HepG2 (cell line): ENCODE measurements at places on chromosomes 3 and 15. TPM values are rescaled to one million over a fixed set of nuclear protein-coding genes. Genes with fewer than 3 reads are reported as not detected.

ZNF860 gene
- 0.55 and 0.66 TPM in 2 replicates for total RNA-seq

C3orf70 gene
- 2.4 and 3.4 TPM in 2 replicates for total RNA-seq

RBP2 gene
- 2.5 TPM in 2 replicates for total RNA-seq

FAM3D gene
- total RNA-seq: not detected in 2 replicates

CHRNB4 gene
- total RNA-seq: not detected in 2 replicates

CLDN18 gene
- total RNA-seq: not detected in 2 replicates

MCF2L2 gene
- not detected in 2 replicates for total RNA-seq

GABRB3 gene
- total RNA-seq: not detected in 2 replicates

GABRA5 gene
- total RNA-seq: not detected in 2 replicates

GRCh38 chr15:62545467-62546227 is 380.6 kb upstream of the C2CD4B start:
- H3K27me3 ChIP-seq: no peaks in the 10 kb centered on the region
- no peaks in the 10 kb centered on the region for H3K4me1 ChIP-seq
- no peaks in the 10 kb centered on the region for H3K36me3 ChIP-seq
- no peak for DNase-seq
- no peak overlapping the region for H3K4me3 ChIP-seq

DNA sequence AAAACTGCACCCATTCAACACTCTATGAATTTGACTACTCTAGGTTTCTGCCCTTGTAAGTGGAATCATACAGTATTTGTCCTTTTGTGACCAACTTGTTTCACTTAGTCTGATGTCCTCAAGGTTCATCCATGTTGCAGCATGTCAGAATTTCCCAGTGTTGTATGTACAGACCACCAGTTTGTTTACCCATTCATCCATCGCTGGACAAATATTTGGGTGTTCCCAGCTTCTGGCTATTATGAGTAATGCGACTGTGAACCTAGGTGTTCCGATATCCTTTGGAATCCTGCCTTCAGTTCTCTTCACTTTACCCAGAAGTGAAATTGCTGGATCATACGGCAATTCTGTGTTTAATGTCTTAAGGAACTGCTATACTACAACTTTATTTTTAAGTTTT is 12.6 kb downstream of the RPL32 start:
- H3K36me3 ChIP-seq: peaks cover 21% of the 10 kb centered on the region
- H3K27ac ChIP-seq: no peak overlapping the region
- peaks cover 13% of the 10 kb centered on the region; the same call in 1 of the 2 replicates for H3K4me1 ChIP-seq
- no peaks in the 10 kb centered on the region; the same call in 2 of the 3 replicates for H3K27me3 ChIP-seq

DNA sequence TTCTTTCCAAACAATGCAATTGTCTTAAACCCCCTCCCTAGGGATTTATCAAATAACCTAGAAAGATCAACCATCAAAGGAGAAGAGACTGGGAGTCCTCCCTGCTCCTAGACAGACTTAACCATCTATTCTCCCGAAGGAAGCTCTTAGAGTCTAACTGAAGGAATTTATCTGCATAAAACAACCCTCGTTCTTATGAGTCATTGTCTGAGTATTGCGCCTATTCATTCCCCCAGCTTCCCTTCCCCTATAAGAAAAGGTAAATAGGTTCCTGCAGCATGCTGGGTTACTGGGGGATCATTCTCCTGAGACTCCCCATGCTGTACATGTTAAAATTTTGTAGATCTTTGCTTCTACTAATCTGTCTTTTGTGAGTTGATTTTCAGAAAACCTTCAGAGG is 412.7 kb downstream of the OCA2 start:
- no peaks in the 10 kb centered on the region for H3K36me3 ChIP-seq
- no peaks in the 10 kb centered on the region; the same call in 2 of the 3 replicates for H3K27me3 ChIP-seq
- H3K4me1 ChIP-seq: no peaks in the 10 kb centered on the region

GRCh38 chr3:42608581-42608980 is 8.1 kb downstream of the NKTR start:
- no peak for DNase-seq
- H3K27me3 ChIP-seq: no peaks in the 10 kb centered on the region
- H3K36me3 ChIP-seq: peaks cover 35% of the 10 kb centered on the region
- no peak overlapping the region for H3K27ac ChIP-seq
- H3K4me1 ChIP-seq: peaks cover 43% of the 10 kb centered on the region

DNA sequence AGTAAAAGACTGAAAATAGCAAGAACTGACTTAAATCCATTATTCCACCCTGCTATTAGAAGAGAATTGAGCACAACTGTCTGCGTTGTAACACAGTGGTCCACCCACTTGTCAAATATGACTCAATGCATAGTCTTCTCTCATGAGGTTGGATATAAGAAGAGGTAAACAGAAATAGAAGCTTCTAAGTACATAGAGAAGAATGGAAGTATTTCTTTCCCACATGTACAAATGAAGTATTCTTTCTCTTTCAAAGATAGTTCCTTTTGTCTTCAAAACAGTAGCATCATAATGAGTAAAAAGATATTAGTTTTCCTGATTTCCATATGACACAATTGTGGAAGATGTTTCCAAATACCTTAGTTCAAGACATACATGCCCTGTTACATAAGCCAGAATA is 348.6 kb upstream of the CCDC54 start:
- no peaks in the 10 kb centered on the region for H3K27me3 ChIP-seq
- no peaks in the 10 kb centered on the region for H3K4me1 ChIP-seq
- no peaks in the 10 kb centered on the region for H3K36me3 ChIP-seq
- no peak for DNase-seq

GRCh38 chr15:51267703-51268083 is 70.7 kb downstream of the CYP19A1 start:
- no peak for DNase-seq
- no peaks in the 10 kb centered on the region for H3K27me3 ChIP-seq
- no peak overlapping the region for H3K4me3 ChIP-seq
- H3K4me1 ChIP-seq: no peaks in the 10 kb centered on the region
- no peaks in the 10 kb centered on the region for H3K36me3 ChIP-seq
- H3K27ac ChIP-seq: no peak overlapping the region

GRCh38 chr3:107514453-107514852 is 8.3 kb upstream of the BBX start:
- H3K4me1 ChIP-seq: no peaks in the 10 kb centered on the region
- no peaks in the 10 kb centered on the region; the same call in none of the 2 replicates for H3K27me3 ChIP-seq
- H3K27ac ChIP-seq: no peak overlapping the region
- H3K4me3 ChIP-seq: no peak overlapping the region

DNA sequence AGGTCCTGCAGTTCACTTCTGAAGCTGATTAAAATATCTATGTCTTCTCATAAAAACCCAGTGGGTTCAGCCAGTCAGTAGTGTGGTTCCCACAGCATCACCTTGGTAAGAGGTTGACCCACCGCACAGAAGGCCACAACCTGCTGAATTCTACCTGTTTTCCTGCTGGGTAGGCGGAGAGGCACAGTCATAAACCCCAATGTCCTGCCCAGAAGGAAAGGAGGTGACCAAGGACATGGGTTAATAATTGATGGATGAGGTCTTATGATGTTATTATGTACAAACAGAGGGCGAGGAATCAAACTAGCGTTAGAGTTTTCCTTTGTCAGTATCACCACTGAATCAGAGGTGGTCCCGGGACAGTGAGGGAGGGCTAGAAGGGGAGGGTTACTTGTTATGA is 27.8 kb downstream of the CA12 start:
- no peaks in the 10 kb centered on the region for H3K36me3 ChIP-seq
- H3K4me3 ChIP-seq: no peak overlapping the region
- peaks cover 3% of the 10 kb centered on the region; the same call in 1 of the 3 replicates for H3K27me3 ChIP-seq
- peaks cover 17% of the 10 kb centered on the region for H3K4me1 ChIP-seq
- DNase-seq: no peak

- H3K4me3 ChIP-seq: no peak overlapping the region
- H3K27ac ChIP-seq: no peak overlapping the region
- DNase-seq: peak; percentile 36
- H3K36me3 ChIP-seq: peaks cover 38% of the 10 kb centered on the region; the same call in 2 of the 3 replicates
- H3K4me1 ChIP-seq: no peaks in the 10 kb centered on the region
- H3K27me3 ChIP-seq: no peaks in the 10 kb centered on the region
Observed at GRCh38 chr15:90087454-90088154, 14.7 kb downstream of the IDH2 start.

- no peaks in the 10 kb centered on the region for H3K27me3 ChIP-seq
- no peak within 1 kb of the TSS for H3K4me3 ChIP-seq
- no peaks in the 10 kb centered on the region for H3K4me1 ChIP-seq
Observed at GRCh38 chr15:50119063-50120040, at the start of gene ATP8B4. Gene ATP8B4 (minus strand): TSS chr15:50119233. CDS start chr15:50106966, 12,267 bp downstream.

GRCh38 chr3:195172896-195173295 is 98.1 kb downstream of the XXYLT1 start:
- no peaks in the 10 kb centered on the region for H3K27me3 ChIP-seq
- peaks cover 4% of the 10 kb centered on the region; the same call in 1 of the 3 replicates for H3K36me3 ChIP-seq
- DNase-seq: no peak
- no peak overlapping the region for H3K4me3 ChIP-seq

DNA sequence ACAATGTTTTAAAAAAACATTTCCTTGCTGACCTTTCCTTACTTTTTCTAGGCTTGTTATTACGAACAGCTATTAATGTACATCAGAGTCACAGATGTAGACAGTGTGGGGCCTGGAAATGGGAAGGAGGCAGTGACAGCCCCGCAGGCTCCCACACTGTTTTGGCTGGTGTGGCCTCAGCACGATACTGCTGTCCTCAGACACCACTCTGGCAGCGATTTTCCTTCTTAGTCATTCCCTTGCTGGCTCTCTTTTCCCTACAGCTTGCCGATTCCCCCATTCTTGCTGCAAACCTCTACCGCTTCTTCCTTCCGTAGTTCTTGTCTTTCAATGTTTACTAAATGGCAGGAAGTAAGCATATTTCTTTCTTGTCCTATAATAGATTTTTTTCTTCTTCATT is 113.1 kb downstream of the ABI3BP start:
- H3K4me1 ChIP-seq: no peaks in the 10 kb centered on the region
- H3K36me3 ChIP-seq: no peaks in the 10 kb centered on the region
- no peaks in the 10 kb centered on the region for H3K27me3 ChIP-seq
- H3K4me3 ChIP-seq: no peak overlapping the region
- no peak overlapping the region for H3K27ac ChIP-seq

DNA sequence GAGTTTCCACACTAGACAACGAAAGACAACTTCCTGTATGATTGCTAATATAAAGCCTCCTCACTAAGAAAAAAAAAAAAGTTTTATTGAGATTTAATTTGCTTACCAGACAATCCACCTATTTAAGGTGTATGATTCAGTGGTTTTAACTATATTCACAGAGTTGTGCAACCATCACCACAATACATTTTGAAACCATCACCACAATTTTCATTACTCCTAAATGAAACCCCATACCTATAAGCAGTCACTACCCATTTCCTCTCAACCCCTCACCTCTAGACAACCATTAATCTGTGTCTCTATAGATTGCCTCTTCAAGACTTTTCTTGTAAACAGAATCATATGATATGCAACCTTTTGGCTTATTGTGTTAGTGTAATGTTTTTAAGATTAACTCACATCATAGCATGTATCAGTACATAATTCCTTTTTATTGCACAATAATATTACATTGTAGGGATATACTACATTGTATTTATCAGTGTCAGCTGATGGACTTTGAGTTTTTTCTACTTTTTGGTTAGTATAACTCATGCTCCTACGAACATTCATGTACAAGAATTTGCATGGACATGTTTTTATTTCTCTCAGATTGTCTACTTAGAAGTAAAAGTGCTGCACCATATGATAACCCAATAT is 339.7 kb downstream of the NLGN1 start:
- DNase-seq: no peak
- no peak overlapping the region for H3K27ac ChIP-seq
- no peaks in the 10 kb centered on the region for H3K27me3 ChIP-seq
- H3K36me3 ChIP-seq: no peaks in the 10 kb centered on the region

DNA sequence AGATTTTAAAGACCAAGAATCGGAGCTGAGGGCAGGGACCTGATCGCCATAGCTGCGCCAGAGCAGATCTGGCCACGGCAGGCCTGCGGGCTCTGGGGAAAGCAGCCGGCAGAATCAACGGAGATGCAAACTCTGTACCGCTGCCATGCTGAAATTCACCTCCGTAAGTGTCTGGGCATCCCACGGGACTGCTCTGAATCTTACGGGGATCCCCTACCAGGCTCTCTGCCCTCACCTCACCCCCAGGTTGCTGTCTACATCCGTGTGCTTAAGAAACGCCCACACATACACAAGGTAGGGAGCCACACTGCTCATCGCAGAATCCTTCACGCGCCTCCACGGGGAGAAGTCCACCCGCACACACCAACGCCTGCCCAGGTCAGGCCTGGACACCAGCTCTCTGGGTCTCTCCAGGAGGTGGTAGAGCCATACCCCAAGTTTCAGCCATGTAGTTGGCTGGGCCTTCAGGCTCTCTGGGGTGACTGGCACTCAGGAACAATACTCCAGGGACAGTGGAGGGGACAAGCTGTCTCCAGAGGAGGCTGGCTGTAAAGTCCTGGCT is 33.5 kb downstream of the FAM174B start:
- no peaks in the 10 kb centered on the region for H3K36me3 ChIP-seq
- no peaks in the 10 kb centered on the region; the same call in 2 of the 3 replicates for H3K27me3 ChIP-seq
- H3K4me3 ChIP-seq: no peak overlapping the region
- DNase-seq: no peak
- H3K27ac ChIP-seq: no peak overlapping the region

DNA sequence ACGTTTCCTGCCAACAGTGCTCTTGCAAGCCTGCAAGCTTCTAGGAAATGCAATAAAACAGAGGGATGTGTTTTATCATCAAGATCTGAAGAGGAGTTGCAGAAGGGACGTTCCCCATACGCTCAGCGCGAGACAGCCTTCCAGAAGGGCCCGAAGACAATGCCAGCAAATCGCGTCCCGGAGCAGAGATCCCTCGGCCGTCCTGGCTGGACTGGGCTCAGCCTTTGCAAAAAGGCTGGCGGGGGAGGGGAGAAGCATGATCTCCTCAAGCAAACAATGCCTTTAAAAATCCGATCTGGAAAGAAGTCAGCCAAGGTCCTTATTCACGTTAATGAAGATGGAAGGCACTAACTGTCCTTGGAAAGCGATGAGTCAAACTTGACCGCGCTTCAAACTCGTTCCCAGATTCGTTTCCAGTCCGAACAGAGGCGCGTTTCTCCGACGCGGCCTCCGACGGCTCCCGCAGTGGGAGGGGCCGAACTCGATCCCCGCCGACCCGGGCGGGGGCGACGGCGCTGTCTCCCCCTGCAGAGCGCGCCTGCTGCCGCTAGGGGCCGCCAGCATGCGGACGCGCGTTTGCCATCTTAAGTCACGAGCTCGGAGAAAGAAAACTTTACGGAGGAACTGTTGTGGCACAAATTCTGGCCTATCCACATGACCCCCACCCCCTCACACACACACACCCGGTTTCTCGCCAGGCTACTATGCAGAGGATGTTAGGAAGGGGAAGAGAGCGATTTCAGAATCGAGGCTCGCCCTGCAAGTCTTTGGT is 5.5 kb downstream of the BCL6 start:
- peaks cover 57% of the 10 kb centered on the region for H3K4me1 ChIP-seq
- peak overlapping the region; percentile 98 for H3K4me3 ChIP-seq
- peaks cover 4% of the 10 kb centered on the region; the same call in 1 of the 3 replicates for H3K27me3 ChIP-seq

GRCh38 chr3:188257384-188258026 is 103.5 kb downstream of the LPP start:
- no peaks in the 10 kb centered on the region for H3K27me3 ChIP-seq
- H3K27ac ChIP-seq: no peak overlapping the region
- no peak for DNase-seq
- H3K36me3 ChIP-seq: no peaks in the 10 kb centered on the region; the same call in 1 of the 2 replicates

DNA sequence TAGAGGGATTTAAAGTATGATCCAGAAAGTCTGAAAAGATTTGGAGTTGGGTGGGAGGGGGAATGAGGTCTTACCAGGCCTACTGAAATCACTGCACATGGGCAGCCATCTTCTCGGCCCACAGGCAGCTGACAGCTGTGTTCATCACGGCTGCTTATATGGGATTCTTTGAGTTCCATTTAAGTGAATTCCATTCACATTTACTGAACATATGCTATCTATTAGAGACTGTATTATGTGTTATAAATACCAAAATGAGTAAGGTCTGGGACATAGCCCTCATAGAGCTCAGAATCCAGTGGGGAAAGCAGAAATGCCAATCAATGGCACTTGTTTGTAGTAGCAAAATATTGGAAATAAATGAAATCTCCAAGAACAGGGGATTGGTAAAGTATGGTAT is 91.1 kb downstream of the TRIM42 start:
- no peaks in the 10 kb centered on the region for H3K36me3 ChIP-seq
- no peak overlapping the region for H3K4me3 ChIP-seq
- no peak overlapping the region for H3K27ac ChIP-seq
- no peak for DNase-seq
